ENCODE measurements at places on chromosomes 1 and 21.

- peak; percentile 72 for DNase-seq
Observed at GRCh38 chr1:164630626-164631396, 71.8 kb downstream of the PBX1 start.

GRCh38 chr1:202844935-202845334 lies 34.2 kb downstream of the PCAT6 start:
- no peak for DNase-seq

GRCh38 chr21:24832961-24833360 lies 774.3 kb downstream of the MRPL39 start:
- no peak for DNase-seq

GRCh38 chr1:91821126-91821868 lies 64.7 kb downstream of the TGFBR3 start:
- no peak for DNase-seq

GRCh38 chr1:55284856-55285255 lies 69.7 kb upstream of the USP24 start:
- DNase-seq, result peak; percentile 81

- no peak for DNase-seq
Observed at GRCh38 chr1:224087286-224087794, 26.6 kb upstream of the FBXO28 start.

- DNase-seq, result peak; percentile 87
Observed at GRCh38 chr1:98468111-98468717, 193.3 kb upstream of the SNX7 start.

DNA sequence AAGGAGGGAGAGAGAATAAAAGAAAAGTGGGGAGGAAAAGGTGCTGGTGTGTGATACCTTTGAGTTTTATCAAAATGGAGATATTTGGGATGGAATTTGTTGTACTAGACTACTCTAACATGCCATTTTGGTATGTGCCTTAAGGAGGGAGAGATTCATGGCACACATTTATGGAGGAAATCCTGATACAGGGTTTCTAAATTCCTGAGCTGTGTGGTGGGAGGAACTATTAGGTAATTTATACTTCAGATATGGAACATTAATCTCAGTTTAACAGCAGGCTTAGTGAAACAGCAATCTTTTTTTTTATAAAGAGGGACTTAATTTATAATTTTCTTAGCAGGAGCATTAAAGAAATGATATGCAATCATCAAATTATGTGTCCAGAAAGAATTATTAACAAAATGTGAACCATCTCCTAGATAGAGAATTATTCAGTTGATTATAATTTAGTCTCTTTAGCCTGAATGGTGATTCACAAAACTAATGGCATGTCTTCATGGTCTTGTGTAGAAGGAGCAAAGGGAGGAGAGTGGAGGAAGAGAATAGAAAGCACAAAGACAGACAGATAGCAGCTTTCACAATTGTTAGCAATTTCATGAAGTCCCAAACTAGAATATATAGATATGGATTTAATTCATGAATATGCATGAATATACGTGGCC lies 301.6 kb downstream of the HLX start:
- DNase-seq, result no peak

GRCh38 chr1:104467590-104467989 lies 717.9 kb downstream of the AMY1C start:
- no peak for DNase-seq

DNA sequence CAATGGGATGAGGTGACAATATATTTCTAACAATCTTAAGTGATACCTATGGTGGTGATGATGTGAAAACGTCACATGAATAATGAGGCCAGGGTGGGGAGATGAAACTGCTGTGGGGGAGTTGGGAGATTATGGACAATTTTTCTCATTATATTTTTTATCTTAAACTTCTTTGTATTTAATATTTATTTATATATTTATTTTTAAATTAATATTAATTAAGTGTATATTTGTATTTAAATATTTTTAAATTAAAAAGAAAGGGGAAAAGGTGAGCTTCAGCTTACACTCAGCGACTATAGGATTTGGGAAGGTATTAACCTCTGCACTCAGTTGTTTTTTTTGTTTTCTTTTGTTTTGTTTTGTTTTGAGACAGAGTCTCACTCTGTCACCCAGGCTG lies 158.7 kb downstream of the PSMG1 start:
- no peak for DNase-seq

GRCh38 chr1:36883315-36883949 lies 150.9 kb downstream of the GRIK3 start:
- DNase-seq, result no peak

DNA sequence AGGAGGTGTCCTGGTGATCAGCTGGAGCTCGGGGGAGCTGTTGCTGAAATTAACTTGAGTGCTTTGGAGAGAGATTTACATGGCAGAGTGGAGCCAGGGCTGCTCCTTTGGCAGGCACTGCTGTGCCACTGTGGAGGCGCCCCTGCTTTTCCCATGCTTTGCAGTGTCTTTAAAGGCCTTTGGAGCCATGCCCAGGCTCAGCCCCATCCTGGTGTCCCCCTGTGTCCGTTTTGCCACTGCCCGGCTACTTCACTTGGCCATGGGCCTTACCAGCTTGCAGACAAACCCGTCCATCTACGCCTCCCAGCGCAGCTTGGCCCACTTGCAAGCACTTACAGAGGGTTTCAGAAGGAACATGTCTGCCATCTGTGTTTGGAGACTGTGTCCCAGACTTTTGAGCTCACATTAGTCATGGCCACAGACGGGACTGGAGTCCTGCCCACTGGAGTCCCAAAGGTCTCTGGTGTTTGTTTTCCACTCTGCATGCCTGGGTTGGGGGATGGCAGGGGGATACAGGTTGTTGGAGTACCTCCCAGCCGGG lies 18.2 kb upstream of the LAMTOR5 start:
- DNase-seq, result no peak

- DNase-seq, result peak; percentile 89
Observed at GRCh38 chr1:179169616-179170467, 59.6 kb downstream of the ABL2 start.

DNA sequence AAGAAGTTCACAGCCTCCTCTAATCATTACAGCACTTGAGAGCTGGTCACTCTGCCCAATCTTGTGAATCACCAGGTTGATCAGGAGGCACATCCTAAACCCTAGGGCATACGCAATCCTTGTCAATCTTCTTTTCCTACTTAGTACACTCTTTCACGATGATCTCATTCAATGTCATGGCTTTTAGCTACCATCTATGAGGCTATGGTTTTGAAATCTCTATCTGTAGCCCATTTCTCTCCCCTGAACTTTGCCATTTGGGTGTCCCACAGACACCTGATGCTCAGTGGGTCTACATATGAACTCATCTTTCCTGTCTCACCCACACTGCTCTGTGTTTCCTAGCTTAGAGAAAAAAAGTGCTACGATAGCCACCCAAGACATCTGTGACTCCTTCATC lies 1.9 kb upstream of the MED18 start:
- DNase-seq, result no peak

DNA sequence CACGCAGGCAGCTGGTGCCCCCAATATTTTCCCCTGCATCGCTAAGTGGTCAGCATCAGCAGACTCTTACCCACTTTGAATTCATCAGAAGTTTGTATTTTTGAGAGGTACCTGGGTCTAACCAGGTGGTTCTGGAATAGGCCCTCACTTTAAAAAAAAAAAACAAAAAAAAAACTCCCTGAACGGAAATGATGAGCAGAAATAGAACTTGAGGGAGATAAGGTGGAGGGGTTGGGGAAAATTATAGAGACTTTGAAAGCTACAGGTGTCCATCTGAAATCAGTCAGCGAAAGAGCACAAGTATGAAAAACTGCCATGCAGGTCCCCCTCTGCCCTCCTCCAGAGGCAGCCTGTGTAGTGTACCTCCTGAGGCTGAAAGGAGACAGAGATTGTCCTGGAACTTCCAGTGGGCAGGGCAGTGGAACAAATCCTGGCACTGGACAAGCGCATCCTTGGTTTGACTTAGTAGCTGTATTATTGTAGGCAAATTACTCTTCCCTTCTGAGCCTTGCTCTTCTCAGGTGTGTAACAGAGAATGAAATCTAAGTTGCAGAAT lies 1.2 kb downstream of the SLAMF7 start:
- DNase-seq, result no peak

DNA sequence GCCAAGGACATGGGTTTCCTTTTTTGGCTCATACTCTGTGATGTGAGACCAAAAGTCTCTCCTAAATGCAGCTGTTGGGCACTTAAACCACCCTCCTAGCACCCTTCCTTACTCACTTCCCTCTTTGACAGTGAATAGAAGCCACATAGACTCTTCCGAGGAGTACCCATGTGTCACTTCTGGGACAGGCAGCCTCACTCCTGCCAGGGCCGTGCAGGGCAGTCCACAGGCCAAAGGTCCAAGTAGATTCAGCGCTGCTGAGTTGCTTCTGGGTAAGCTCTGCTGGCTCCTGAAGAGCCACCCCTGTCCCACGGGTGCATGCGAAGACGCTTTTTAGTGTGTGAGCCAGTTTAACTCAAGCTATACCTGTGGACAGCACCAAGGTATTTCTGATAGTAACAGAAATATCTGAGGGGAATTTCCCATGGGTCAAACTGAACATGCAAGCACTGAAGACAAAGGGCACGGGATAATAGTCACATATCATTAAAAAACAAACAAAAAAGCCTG lies 36.8 kb upstream of the BMP8B start:
- no peak for DNase-seq
